Stimulated activated CD4-positive, alpha-beta T cell treated with anti-CD3 and anti-CD28 coated beads, Interleukin-1b, Interleukin-23, amount 100 ng/mL, for 24 hours (primary cell): ENCODE measurements at places on chromosomes 4 and X.
A peak's percentile ranks its signal among the peaks of the same experiment; 100 is the strongest.

DNA sequence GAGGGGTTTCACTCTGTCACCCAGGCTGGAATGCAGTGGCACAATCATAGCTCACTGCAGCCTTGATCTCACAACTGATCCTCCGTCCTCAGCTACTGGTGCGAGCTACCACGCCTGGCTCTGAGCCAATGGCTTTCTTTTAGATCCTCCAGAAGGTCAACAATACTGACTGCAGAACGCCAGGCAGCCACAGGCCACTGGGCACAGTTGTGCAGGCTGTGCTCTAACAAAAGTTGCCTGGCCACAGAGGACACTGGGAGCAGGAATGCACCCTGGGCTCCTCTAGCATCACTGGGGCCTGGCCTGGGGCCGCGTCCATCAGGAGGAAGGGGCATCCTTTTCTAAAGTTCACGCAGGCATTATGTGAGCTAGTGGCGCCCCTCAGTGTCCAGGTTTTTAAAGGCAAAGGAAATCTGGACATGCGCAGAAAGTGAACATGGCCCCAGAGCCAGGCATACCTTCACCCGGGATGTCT lies 14.9 kb upstream of the PORCN start:
- no peak for DNase-seq

- DNase-seq, result no peak
Measured at GRCh38 chr4:27024805-27025204, 164.2 kb downstream of the STIM2 start.

DNA sequence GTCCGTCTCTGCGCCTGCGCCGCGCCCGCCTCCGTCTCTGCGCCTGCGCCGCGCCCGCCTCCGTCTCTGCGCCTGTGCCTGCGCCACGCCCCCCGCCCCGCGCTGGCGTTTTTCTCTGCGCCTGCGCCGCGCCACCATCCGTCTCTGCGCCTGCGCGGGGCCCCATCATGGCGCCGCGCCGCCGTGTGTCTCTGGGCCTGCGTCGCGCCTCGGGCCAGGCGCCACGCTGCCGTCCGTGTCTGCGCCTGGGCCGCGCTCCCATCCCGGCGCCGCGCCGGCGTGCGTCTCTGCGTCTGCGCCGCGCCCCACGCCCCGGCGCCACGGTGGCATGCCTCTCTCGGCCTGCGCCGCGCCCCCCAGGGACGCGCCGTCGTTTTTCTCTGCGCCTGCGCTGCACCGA lies 51.8 kb upstream of the DUX4 start:
- DNase-seq, result no peak

GRCh38 chr4:150145946-150146340 lies 67.7 kb downstream of the DCLK2 start:
- DNase-seq, result no peak

DNA sequence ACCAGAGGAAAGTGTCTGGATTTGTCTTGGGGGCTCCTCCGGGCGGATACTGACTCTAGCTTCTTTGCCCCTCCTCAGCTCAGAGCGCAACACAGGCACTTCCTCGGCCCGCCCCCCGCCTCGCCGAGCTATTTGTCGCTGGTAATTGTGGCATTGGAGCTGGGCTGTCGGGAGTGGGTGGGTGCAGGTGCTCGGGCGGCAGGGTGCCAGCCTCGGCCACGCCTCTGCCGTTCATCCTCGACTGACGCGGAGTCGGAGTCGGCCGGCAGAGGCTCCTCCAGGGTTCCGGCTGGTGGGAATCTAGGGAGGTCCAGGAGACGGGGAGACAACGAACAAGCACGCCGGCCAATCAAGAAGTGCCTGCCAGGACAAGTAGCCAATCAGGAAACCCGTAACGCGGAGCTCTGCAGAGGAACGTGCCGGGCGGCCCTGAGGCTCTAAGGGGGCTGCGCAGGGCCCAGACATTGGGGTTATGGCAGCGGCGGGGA lies 3.9 kb upstream of the SYN1 start:
- DNase-seq, result no peak

GRCh38 chrX:19626230-19626629 lies 110.9 kb upstream of the MAP3K15 start:
- DNase-seq, result no peak

GRCh38 chrX:149074398-149074797 lies 430.7 kb downstream of the IDS start:
- DNase-seq, result no peak

DNA sequence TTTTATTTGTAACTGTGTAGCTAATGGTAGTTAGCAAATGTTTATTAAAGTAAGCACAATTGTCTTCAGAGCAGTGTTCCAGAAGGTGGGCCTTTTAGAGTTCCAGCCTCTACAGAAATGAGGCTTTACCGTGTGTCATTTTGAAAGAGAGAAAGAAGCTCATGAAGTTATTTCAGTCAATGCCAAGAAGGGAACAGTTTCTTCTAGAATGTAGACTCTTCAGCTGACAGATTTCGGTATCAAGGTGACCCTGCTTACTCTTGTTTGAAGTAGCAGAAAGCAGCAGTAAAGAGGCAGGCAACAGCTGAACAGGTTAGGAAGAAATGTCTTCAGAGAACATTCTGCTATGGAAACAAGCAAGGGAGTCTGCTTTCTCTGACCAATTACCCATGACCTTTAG lies 93.6 kb downstream of the TASL start:
- DNase-seq, result no peak

DNA sequence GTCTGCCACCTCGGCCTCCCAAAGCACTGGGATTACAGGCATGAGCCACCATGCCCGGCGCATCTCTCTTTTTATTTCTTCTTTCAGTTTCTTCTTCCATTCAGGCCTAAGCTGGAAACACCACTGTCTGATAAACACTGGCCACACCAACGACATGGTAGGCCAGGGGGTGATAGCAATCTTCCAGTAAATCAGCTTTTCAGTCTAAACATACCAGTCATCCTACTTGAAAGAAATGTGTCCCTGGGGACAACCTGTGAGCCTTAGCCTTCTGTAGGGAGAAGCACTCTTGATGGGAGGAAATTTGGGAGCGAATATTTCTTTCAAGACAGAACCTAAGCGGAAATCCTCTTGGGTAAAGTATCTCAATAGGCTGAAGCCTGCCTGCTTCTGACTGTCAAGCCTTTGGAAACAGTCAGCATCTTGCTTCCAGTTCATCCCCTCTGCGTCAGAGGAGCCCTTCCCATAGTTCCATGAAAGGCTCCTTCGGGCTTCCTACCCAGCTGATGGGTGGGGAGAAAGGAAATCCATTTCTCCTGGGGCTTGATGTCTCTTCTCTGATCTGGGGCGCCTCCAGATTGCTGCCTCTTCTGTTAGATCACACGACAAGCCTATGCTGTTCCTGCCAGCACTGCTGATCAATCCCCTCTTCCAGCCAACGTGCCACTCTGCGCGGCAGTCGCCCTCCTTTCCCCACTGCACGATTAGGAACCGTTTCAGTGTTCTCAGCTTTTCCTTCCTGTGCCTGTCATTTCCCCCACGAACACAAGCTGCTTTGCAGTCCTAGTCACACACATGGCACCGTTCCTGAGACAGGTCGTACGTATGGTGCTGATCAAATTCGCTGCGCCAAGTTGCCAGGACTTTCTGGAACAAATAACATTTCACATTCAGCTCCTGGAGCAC lies 49.5 kb upstream of the CBR4 start:
- no peak for DNase-seq

- DNase-seq, result no peak
Measured at GRCh38 chr4:14234307-14234706, 606.8 kb upstream of the BOD1L1 start.

DNA sequence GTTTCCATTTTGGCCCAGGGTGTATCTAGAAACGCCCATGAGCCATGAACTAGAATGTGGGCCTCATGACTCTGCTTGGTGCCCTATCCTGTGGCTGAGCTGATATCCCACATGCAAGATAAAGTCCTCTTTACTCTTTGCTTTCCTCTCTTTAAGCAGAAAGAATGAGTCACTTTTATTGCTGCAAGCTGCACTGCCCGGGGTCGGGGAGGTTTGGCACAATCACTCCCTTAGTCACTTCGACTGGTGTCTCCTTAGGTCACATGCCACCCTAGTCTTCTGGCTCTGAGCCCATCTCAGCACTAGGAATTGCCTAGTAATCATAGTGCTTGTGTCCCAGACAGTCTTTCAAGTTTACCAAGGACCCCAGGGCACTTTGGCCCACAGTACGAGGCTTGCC lies 75.1 kb upstream of the CXorf66 start:
- DNase-seq, result no peak

- no peak for DNase-seq
Measured at GRCh38 chrX:14056206-14056605, 26.5 kb upstream of the GEMIN8 start.

DNA sequence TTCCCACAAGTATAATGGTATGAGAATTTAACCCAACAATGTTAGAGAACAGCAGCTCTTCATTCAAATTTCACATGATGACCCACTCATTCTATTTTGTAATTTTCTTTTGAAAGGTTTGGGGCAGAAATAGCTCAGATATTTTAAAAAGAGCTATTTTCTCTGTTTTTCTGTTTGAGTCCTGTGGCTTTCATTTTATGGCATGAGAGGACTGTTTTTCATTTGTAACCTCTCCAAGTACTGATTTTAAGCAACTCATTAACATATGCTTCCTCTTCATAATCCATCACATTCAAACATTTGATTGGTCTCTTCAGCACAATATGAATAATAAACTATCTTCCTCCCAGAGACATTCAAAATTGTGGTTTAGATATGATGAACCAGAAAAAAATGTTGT lies 129.0 kb upstream of the TEX13A start:
- DNase-seq, result no peak

DNA sequence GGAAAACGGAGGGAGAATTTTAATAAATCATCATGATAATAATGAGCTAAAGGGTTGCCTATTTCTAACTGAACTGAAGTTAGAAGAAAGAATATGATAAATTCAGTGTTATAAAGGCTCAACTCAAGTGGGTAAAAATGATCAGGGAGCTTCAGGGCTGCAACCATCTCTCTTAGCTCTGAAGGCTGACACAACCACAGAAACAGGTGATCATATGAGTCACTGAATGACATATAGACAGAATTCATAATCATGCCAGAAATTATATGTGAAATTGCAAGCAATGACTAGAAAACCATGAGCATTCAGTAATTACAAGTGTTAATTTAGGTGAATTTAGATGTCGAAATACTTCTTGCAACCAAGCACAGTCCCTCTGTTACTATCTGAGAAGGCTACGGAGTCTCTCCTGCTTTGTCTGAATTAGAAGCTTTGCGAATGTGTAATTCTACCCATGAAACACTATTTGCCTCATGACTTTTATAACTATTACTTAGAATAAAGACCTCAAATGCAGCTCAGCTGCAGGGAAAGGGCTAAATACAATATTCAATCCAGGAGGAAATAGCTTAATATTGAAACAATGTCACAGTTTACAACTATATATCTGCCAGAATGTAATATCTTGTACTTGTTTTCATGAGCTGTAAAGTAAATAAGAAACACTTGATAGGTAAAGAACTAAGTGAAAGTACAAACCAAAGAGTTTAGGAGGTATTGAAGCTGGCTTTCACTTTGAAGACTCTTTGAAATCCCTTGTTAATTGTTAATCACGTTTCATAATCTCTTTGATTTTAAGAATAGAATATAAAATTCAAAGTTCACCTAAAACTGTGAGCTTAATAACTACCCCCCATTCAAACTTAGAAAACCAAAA lies 1972.6 kb downstream of the ARAP2 start:
- no peak for DNase-seq

DNA sequence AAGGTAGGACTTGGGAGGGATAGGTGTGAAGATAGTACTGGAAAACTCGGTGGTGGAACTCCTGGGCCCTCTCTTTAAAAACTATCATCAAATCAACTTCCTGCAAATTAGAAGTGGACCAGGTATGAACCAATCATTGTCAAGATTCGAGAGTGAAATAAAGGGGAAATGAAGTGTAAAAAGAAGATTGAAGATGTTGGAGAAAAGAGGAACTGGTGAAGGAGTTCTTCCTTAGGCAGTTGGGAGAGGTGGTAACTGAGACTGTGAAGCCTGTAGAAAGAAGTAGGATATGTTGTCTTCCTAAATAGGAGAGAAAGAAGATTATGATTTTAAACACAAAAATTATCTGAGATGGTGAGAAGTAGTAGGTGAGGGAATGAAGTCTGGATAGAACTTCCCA lies 212.2 kb downstream of the PPP1R2C start:
- no peak for DNase-seq

- DNase-seq, result no peak
Measured at GRCh38 chrX:19630776-19631707, 115.7 kb upstream of the MAP3K15 start.

DNA sequence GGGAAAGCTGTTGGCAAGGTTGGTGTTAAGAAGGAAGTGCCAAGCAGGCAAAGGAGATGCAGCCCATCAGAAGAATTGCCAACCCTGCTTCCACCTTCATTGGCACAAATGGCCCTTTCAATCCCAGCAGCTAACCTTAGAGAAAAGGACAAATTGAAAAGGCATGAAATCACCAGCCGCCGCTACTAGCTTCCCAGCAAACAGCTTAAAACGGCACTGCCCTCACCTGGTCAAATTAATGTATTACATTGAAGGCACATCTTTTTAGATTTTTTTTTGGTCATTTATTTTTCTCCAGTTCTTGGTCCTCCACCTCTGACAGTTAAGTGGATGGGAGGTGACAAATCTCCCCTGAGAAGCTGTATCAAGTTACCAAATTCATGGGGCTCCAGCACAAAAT lies 51.0 kb upstream of the NHSL2 start:
- DNase-seq, result peak; percentile 9

GRCh38 chrX:45479835-45480422 lies 279.3 kb upstream of the DIPK2B start:
- DNase-seq, result no peak

- peak; percentile 2 for DNase-seq
Measured at GRCh38 chrX:44400588-44400987, 57.1 kb upstream of the EFHC2 start.

DNA sequence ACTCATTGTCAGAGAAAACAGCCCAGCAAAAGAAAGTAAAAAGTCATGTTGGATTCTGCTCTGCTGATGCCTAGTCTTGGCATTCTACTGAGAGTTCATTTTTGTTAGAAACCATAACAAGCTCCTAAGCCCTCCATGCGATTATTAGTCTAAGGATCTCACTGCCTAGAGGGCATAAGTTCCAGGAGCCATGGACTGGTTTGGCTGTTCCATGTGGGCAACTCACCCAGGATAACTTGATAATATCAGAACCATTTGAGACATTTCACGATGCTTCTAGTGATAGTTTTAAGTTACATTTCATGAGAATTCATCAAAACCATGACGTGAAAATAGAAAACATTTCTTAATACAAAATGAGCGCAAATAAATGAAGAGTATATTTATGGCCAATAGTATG lies 376.8 kb upstream of the GALNT7 start:
- DNase-seq, result no peak

- no peak for DNase-seq
Measured at GRCh38 chr4:182213004-182213403, 30.2 kb upstream of the TENM3 start.

- peak; percentile 23 for DNase-seq
Measured at GRCh38 chr4:83340692-83341343, 6.2 kb upstream of the HPSE start.

GRCh38 chr4:80185787-80186548 lies 11.3 kb upstream of the PRDM8 start:
- no peak for DNase-seq

DNA sequence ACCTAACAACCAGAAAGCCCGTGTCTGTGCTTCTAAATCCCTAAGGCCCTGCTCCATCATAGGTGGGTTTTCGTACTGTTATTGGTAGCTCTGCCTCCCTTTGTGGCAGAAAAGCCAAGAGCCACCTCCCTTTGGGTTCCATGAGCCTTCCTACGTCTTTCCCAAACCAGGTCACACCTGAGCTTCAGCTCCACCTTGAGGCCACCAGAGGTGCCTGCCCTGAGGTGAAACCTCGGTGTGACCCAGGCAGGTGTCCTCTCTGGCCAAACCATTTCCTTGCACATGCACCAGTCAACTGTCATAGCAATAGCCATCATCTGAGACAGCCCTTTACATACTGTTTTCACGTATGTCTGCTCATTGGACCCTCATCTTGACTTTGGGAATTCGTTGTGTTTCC lies 188.0 kb upstream of the RBPJ start:
- no peak for DNase-seq
